ENCODE measurements at places on chromosomes 12 and 14. TPM values are rescaled to one million over a fixed set of nuclear protein-coding genes. Genes with fewer than 3 reads are reported as not detected.
A peak's percentile ranks its signal among the peaks of the same experiment; 100 is the strongest.

Gene PLCZ1
- not detected for total RNA-seq

DNA sequence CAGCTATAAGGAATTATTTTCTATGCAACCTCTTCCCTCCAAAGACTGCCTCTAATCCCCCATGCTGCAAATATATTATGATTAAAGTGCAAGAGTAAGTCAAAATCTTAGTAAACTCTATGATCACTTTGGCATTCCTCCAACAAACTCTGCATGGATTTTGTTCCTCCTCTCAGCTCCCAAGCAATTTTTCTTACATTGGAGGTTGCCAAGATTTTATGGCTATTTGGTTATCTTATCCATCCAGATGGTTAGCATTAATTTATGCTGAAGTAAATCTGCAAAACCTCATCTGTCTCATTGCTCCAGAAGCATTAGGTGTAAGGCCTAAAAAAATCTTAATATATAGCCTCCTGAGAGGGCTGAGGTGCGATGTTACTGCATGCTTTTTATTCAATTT is 228.1 kb downstream of the CHST11 start:
- DNase-seq, result no peak

Gene TMX1
- 6.4 TPM for total RNA-seq

- DNase-seq, result no peak
These were observed 14.1 kb downstream of the TEDC1 start for GRCh38 chr14:105505101-105505500.

DNA sequence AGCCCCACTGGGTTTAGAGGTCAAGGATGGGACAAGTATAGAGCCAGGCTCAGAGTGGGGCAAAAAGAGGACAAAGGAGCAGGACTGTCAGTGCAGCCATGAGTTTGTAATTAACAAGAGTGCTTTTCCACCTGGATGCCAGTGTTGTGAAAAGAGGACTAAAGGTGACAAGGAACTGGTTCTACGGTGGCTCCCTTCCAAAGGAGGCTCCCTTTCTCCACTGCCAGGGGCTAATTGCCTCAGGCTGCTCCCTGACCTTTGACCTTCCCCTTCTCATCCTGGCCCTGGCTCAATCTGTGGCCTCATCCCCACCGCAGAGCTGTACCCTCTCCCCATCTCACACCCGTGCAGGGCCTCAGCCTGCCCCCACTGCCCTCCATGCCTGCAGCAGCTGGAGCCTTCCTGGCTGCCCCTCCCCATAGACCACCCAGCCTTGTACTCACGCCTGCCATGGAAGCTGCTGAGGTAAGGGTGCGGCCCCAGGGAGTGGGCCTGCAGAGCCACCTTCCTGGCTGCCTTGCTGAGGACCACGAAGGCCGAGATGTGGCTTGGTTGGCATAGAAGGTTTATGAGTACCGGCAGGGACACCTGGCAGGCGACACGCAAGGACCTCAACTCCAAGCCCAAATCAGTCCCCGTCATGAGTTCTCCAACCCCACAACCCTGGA is 24.8 kb upstream of the FKBP4 start:
- DNase-seq, result no peak

DNA sequence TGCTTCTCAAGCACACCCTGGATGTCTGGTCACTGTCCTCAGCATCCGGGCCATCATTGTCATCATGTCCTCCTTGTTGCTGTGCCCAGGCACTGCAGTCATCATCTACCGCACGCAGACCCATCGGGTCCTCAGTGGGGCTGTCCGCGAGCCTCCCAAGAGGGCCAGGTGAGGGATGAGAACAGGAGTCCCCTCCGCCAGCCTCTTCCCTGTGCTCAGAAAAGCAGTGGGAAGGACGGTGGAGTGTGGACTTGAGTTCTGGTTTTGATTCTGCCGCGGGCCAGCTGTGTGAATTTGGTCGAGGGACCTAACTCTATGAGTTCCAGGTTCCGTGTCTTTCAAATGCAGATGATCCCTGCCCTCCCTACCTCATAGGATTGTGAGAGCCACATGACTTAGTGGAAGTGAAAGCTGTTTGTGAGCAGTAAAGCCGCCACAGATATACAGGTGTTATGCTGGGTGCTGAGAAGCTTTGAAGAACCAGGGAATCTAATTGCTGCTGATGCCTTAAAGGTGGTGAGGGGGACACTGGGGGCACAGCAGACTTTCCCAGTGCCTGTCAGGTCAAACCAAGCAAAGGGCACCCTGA is 122.9 kb upstream of the RAP1B start:
- DNase-seq, result no peak

- no peak for DNase-seq
These were observed 70.6 kb downstream of the TMEM132C start for GRCh38 chr12:128337431-128338170.

- DNase-seq, result no peak
These were observed 91.6 kb upstream of the HIF1A start for GRCh38 chr14:61603736-61604135.

- no peak for DNase-seq
These were observed 69.9 kb downstream of the SLC16A7 start for GRCh38 chr12:59665701-59666100.

DNA sequence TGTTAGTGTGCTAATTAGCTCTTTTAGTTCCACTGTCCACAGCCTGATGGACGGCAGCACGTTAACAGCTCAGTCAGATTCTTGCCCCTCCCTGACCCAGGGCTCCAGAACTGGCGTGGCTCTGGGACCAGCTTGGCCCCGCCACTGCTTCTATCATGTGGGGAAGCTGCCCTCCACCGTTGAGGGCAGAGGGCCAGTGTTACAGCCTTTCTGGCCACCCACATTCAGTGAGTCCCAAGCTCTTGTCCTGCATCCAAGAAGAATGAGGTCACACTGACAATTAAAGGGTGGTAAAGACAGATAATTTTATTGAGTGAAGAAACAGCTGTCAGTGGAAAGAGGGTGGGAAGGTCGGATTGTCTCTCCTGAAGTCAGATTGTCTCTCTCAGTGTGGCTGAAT is 36.9 kb downstream of the BCL2L14 start:
- DNase-seq, result no peak

- DNase-seq, result peak; percentile 80
These were observed 67.4 kb downstream of the LGMN start for GRCh38 chr14:92680781-92681650.

DNA sequence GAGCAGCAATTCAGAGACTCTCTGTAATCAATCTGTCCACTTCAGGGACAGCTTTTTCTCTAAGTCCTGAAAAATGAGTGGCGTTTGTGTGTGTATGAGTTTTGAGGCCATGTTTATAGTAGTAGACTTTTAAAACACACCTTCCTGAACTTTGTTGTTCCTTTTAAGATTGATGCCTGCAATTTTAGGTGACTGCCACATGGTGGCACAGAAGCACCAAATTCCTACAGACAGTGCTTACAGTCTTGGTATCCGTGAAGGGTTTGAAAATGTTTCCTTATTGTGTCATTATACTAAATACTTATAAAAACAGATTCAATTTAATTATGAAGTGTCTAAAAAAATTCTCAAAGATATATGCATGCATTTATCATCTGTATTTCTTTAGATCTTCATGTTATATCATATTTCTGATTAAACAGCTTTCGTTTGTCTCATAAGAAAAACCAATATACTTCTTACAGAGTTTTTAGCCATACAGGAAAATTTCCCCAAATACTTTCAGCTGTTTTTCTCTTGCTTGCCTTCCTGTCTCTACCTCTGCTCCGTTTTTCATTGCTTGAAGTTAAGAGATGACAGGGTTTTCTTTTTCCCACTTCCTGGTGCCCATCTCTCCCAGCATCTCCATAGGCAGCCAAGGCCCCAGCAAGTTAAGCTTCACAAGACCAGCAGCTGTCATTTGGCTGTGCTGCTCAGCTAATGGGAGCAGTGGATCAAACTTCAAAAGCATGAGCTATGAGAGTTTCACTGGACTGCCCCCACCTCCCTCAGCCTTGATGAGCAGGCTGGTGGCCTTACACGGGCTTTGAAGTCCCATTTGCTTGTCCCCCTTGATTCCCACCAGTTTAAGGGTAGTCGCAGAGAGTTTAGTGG is 259.6 kb downstream of the AKAP6 start:
- DNase-seq, result no peak

Gene NAB2
- 10.5 TPM for total RNA-seq

- DNase-seq, result no peak
These were observed 1226.0 kb upstream of the SEL1L start for GRCh38 chr14:82759656-82760055.

DNA sequence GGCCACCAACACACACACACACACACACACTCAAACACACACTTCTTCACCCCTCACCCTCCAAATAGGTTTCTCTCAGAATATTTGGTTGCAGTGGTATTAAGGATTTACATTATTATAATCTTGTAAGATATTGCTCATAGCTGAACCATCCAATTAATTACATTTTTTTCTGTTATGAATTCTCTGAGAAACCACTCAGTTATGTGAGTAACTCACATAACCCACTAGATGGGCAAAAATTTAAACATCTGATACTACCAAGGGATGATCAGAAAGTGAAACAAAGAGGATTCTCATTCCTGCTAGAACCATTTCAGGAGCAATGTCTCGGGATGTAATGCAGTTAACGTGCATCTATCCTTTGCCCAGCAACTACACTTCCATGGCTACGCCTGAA is 31.6 kb downstream of the TMTC1 start:
- DNase-seq, result no peak

- no peak for DNase-seq
These were observed 10.2 kb upstream of the FOXG1 start for GRCh38 chr14:28756269-28756883.

GRCh38 chr12:131085816-131086591 is 132.3 kb downstream of the ADGRD1 start:
- peak; percentile 7 for DNase-seq

Gene ZCCHC8
- 15.9 TPM for total RNA-seq

Gene TAS2R9
- total RNA-seq, result not detected

- no peak for DNase-seq
These were observed 2.0 kb downstream of the PTPN11 start for GRCh38 chr12:112420740-112421139.

GRCh38 chr12:33223956-33224355 is 215.7 kb downstream of the SYT10 start:
- DNase-seq, result no peak

DNA sequence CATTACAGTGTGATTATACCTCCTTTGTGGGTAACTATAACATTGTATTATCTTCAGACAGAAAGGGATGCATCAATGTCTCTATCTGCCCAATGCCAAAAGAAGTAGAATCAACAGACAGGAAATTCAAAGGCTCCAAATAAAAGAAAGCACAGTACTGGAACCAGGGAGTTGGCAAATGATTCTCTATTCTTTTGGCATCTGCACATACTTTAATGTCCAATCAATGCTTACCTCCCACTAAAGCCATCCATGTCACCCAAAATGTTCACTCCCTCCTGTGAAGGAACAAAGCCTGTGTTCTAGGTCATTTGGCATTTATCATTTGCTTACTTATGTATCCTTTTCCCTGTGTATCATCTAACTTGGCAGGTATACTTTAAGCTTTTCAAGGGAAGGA is 36.7 kb downstream of the KIF21A start:
- DNase-seq, result no peak

Gene KRT73
- total RNA-seq, result not detected

- DNase-seq, result no peak
These were observed 226.6 kb upstream of the TMTC1 start for GRCh38 chr12:30010071-30011052.

DNA sequence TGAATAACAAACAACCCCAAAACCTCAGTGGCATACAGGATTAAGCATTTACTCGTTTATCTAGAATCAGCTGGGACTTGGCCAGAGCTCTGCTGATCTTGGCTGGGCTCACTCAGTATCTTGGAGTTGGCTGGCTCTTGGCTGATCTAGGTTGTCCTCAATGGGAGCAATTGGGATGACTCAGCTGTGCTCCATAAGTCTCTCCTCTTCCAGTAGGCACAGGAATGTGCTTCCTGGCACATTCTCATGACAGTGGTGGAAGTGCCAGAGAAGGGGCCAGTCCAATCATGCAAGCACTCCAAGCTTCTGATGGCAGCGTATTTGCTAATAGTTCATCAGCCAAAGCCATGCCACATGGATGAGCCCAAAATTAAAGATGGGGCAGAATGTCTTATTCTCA is 41.7 kb upstream of the ANO4 start:
- no peak for DNase-seq

GRCh38 chr14:61475316-61475715 is 153.9 kb downstream of the PRKCH start:
- no peak for DNase-seq

- no peak for DNase-seq
These were observed 125.6 kb upstream of the NOS1 start for GRCh38 chr12:117486840-117487659.

- no peak for DNase-seq
These were observed 44.6 kb downstream of the SFSWAP start for GRCh38 chr12:131755305-131756113.

GRCh38 chr14:104977681-104978653 is at the start of gene AHNAK2:
TSS of gene AHNAK2 (minus strand) at chr14:104978374. CDS start at chr14:104978237, 137 bp downstream.
- peak; percentile 62 for DNase-seq

DNA sequence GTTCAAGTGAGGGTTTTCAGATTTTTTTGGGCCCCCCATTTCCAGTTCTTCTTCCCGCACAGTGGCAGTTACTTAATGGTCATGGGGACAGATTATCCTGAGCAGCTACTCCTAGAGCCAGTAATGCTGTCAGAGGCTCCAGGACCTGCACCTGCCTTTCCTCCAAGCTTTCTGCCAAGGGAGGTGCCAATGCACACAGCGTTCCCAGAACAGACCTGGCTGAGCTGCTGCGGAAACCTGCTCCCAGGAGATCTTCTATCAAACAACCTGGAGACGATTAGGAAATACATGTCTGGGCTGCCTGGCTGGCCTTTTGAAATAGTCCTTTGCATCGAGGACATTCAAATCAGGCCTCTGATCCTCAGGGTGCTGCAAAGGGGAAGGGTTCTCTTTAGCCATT is 120.9 kb downstream of the SLC8A3 start:
- DNase-seq, result no peak

GRCh38 chr12:84537666-84538065 is 374.9 kb downstream of the SLC6A15 start:
- no peak for DNase-seq

Gene IL22
- not detected for total RNA-seq

DNA sequence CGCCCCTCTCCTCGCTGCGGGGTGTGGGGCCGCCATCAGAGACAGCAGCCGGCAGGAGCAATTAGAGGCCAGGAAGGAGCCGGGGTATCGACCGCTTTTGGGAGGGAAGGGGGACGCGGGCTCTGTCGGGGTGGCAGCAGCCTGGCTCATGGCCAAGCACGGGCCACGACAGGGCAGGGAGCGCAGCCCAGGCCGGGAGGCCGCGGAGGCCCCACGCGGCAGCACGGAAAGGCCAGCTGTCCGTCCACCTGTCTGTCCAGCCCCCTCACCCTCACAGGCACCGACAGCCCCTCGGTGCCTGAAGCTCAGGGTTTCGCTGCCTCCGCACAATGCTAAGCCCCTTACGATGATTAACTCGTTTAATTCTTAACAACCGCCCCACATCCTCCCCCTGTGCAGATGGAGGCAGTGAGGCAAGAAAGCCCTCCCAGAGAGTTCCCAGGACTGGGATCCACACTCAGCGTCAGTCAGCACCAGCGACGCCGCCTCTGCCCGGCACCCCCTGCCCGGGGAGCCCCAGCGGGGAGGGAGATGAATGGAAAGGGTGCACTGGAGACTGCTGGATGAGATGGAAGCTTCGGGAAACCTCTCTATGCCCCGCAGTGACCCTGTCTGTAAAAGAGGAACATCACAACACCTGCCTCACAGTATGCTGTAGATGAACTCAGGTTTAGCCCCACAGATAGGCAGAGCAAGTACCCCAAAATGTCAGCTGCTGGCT is 23.7 kb downstream of the NCOR2 start:
- DNase-seq, result no peak

Measured in uterus (tissue), 4 donors.